Activated CD4-positive, alpha-beta T cell treated with anti-CD3 and anti-CD28 coated beads for 1 hour (primary cell): ENCODE measurements at places on chromosomes 2 and 18.

DNA sequence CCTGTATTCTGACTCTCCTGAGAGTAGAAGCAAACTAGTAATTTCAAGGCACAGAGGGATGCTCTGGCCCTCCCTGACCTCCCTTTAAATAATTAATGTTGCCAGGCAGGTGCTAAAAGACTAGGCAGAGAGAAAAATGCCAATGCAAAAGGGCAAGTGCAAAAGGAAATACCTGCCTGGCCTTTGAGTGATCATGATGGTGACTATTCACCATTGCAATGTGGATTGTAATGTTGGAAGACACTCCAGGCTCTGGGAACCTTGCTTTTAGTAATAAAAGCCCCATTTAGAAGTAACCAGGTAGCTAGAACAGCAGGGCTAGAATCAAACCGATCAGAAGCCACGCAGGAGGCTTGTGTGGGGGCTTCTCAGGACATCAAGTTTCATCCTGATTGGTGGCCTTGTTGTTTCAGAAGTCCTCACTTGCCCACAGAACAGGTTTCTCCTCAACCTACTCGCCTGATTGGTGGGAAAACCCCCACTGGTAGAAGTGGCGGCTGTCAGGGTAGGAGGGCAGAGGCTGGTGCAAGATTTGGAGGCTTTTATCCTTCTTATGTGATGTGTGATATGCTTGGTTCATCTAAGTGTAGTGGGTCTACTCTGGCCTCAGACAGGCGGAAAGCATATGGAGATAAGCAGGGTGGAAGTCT lies 16.0 kb upstream of the CHRNA1 start:
- DNase-seq, result no peak

DNA sequence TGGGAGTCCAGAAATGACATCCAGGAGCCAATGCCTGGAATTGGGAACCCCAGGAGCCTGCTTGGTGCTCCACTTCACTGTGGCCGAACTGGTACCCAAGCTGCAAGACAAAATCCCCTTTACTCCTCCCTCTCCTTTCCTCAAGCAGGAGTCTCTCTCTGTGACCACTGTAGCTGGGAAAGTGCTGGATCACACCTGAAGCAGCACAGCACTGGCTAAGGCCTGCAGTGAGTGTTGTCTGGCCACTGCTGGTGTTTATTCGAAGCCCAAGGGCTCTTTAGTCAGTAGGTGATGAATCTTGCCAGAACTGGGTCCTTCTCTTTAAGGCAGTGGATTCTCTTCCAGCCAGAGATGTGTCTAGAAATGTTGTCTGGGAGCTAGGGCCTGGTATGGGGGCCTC lies 26.4 kb downstream of the STPG4 start:
- DNase-seq, result no peak

GRCh38 chr2:233974530-233975071 lies 57.4 kb downstream of the TRPM8 start:
- DNase-seq, result no peak

- DNase-seq, result no peak
Observed at GRCh38 chr2:200619279-200619678, 33.5 kb downstream of the AOX1 start.
